Retinal pigment epithelial cell (primary cell): ENCODE measurements at places on chromosomes 5 and 9.

DNA sequence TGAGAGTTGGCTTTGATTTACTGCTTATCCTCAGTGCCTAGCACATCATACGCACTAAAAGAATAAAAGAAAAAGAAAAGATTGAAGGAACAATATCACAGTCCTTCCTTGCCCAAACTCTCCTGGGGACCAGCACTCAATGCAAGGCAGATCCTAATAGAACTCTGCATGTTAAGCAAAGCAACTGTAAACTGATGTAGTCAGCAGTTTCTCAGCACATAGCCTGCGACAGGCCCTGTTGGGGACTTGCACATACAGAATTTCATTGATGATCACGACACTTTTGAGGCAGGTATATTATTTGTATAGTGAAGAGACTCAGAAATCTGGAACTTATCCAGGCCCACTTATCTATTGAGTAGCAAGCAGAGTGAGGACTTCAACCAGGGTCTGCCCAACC is 15.4 kb downstream of the NIPAL4 start:
- DNase-seq: no peak

DNA sequence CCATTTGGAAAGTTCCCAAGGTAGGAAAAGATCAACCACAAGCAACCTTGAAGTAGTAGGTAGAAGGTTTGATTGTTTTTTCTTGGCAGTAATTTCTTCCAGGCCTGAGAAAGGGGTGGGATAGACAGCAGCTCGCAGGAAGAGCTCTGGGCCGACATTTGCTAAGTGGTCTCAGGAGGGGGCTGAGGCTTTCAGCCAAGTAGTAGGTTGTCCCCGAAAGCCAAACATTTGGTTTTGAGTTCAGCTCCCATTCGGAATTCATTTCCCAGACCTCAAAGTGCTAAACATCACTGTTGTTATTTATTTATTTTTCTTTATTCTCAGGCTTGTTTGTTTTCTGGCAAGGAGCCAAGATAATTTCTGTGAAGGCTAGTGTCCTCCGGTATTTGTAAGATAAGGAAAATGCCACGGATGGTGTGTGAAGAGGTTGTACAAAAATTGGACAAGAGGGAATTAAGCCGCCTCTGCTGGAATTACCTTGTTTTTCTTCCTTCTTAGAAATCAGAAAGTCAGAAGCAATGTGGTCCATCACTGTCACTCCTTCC is 112.1 kb downstream of the KIF4B start:
- DNase-seq: no peak

GRCh38 chr5:116887104-116887503 is 312.5 kb upstream of the SEMA6A start:
- no peak for DNase-seq

DNA sequence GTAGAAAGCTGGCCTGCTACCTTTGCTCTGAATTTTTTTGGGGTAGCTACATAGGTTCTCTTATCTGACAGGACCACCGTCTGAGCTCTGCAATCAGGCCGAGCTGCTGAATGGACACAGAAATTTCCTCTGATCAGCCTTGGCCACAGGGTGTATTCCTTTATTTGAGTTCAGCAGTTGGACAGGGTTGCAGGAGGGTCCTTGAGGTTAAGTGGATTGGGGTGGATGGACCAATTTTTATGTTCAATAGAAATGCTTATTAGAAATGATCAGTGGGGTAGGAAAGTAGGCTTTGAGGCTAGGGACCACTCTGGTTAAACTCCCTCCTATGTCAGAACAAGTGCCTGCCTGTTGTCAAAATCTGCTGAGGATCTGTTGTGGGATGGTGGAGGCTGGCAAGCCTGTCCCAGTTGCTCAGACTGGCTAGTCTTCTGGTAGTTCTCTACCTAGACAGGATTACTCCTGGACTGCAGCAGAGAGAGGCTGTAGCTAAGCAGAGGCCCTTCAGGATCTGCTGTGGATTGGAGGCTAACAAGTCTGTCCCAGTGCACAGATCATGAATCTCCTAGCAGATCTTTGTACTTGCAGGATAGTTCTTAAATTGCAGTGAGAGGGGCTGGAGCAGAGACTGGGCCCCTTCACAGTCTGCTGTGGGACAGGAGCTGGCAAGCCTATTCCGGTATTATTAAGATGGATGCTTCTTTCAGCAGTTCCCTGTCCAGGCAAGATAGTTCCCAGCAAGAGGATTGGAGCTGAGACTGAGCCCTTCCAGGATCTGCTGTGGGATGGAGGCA is 18.0 kb downstream of the XRCC4 start:
- no peak for DNase-seq

GRCh38 chr9:128684325-128685199 is 4.5 kb upstream of the SET start:
- peak; percentile 50 for DNase-seq

DNA sequence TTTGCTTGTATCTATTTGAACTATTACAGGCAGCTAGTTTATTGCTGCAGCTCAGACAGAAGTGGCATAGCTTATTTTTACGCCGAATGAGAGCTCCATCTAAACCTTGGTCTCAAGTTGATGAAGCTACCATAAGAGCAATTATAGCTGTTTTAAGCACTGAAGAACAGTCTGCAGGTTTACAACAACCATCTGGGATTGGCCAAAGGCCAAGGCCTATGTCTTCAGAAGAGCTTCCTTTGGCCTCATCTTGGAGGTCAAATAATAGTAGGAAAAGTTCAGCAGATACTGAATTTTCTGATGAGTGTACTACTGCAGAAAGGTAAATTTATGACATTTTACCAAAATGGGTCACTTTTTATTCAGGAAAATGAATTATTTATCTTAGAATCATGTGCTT is 67.9 kb downstream of the YTHDC2 start:
- DNase-seq: no peak

DNA sequence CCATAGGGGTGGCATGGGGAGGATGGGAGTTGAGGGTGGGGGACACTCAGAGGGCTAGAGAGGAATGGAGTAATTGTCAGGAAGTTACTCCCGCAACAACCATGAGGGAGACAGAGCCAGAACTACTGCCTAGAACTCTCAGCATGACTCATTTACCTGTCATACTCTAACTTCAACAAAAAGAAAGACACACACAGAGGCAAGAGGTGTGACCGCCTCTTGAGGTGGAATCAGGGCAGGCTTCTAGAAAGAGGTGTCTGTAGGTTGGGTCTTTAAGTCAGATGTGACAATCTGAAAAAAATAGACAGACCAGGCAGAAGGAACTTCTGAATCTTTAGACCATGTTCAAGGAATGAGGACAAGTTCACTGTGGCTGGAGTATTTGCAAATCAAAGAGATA is 73.4 kb downstream of the GABBR2 start:
- no peak for DNase-seq

DNA sequence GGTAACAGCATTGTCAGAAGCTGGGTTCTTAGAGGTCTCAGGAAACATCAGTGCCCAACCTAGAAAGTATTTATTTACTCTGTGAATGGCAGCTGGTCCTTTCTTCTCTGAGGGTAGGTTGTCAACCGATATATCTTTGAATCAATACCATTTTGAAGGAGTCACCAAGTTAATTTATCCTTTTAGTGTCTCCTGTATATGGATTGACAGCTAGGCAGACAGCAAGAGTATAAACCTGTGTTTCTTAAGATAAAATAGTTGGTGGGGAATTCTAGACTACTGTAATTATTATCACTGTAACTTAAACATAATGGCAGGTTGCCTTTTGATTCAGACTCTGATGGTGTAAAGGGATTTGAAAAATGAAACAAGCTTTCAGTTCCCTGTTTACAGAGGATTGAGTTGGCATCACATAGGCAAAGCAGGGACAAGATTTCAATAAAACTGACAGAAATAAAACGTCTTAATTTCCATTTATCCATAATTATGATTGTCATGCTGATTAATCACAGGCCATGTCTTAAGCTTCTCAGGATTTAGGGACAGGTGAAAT is 190.8 kb upstream of the HAPLN1 start:
- no peak for DNase-seq

- no peak for DNase-seq
Measured at GRCh38 chr9:79431019-79431679, 140.6 kb upstream of the TLE4 start.

DNA sequence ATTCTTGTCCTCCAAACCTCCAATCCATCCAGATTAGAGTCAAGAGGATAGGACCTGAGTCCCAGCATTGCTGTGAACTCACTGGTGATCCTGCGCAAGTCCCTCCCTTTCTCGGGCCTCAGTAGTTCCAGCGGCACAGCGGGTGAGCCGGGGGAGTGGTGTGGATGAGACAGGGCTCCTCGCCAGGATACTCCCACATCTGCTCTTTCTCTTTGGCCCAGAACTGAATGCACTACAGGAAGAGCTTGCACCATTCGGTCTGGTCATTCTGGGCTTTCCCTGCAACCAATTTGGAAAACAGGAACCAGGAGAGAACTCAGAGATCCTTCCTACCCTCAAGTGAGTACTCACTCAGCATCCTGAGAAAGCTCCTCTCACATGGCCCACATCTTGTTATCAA is 6.3 kb downstream of the GPX3 start:
- DNase-seq: no peak

DNA sequence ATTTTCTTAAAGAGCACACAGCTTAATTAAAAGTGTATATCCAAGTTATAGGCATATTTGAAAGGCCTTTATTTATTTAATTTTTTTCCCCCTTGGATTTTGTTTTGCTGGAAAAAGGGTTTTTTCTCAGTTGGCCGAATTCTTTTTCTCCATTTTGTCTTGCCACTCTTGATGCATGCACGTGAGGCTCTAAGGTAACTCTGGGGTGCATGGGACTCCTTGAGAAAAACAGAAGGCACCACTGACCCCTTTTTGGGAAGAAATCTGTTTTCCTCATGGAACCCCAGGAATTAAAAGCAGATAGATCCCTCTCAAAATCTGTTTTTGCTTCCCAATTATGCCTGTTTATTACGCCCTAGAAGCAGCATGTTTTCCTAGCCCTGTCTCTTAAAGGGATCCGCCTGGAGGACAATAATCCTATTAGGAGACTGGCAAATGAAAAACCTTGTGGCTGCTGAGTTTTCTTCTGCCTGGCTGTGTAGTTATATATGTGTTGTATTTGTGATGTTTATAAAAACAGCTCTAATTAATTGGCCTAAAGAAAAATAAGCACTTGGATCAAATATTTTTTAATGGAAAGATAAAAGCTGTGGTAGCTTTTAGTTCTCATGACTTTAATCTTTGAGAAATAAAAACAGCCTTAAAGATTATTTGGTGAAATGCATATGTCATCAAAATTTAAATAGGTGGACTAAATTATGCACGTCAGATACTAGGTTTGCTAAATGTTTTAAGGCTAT is 435.1 kb upstream of the CDH9 start:
- no peak for DNase-seq

GRCh38 chr9:76810377-76810957 is 46.2 kb downstream of the PCA3 start:
- DNase-seq: no peak

- no peak for DNase-seq
Measured at GRCh38 chr5:109916481-109917153, 226.9 kb downstream of the MAN2A1 start.

GRCh38 chr9:134452728-134453127 is 126.5 kb downstream of the RXRA start:
- DNase-seq: no peak

GRCh38 chr9:120895951-120896350 is 19.0 kb upstream of the PHF19 start:
- no peak for DNase-seq

GRCh38 chr5:78467752-78468357 is 107.4 kb downstream of the SCAMP1 start:
- DNase-seq: peak; percentile 17

- DNase-seq: no peak
Measured at GRCh38 chr5:17267106-17267505, 49.7 kb downstream of the BASP1 start.

DNA sequence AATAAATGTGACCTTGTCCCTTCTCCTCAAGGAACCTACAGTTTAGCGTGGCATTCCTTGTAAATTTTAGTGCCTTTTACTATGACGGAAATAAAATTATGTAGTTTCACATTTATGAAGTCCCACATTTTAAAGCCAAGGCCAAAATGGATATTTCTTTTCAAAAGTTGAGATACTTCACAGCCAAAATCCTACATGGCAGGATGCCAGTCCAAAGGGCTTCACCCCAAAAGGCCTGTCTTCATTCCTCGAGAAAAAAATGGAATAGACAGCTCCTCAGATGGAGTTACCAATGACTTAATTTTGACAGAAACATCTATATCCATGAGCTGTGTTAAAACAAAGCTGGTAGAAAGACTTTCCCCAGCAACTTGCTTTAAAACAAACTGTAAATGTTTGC is 211.2 kb downstream of the GLIS3 start:
- DNase-seq: no peak

DNA sequence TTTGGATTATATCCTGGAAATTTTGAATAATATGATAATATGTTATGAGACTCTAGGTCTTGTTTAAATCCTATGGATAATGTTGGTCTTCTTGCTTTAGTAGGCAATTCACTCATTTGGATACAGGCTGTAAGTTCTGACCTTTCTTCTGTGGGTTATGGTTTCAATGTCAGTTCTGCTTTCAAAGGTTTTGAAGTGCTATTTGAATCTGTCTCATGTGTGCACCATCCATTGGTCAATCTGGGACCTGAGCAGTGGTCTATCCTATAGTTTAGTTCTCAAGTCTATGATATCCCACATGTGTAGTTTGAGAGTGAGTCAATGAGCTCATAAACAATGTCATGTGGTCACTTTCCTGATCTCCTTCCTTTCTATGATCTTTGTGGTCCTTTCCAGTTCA is 94.4 kb downstream of the RMI1 start:
- DNase-seq: no peak

DNA sequence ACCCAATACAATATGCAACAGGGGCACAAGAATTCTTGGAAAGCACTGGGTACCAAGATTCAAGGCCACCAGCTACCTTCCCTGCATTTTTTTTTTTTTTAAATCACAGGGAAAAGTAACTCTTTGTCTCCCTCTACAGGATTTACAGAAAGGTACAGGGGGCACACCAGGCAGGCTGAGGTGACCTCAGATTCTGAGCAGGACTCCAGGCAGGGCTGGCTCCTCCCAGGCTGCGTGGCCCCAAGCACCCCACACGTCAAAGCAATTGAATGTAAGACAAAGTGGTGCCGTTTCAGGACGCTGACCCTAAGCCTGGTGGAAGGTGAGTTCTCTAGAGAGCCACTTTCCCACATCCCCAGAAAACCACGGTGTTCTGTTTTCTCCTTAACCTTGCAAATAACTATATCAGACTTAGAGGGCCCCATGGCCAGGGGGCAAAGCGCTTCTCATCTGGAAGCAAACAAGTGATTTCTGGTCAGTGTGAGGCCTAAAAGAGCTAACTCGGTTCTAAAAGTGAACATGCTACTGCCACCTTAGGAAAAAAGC is 222.6 kb downstream of the ROR2 start:
- DNase-seq: no peak

DNA sequence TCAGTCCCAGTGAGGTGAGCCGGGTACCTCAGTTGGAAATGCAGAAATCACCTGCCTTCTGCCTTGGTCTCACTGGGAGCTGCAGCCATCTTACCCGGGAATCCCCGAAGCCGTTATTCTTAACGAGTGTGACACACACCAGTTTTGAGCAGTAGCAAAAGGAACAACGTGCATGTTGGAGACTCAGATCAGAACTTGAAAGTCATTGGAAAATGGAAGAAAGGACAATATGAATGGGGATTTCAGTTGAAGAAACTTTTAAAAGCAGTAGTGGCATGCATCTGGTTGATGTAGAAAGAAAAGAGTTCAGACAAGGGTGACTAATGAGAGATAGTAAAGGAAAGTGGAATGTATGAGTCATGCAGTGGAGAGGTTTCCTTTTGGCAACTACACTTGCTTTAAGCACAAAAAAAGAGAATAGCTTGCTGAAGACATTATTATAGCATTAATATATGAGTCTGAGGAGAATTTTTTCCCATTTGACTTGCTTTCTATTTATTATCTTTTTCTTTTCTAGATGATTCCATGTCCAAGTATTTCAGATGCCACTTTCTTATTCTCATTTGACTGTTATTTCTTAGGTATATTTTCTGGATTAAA is 44.4 kb upstream of the ANKDD1B start:
- peak; percentile 63 for DNase-seq
